Retinal pigment epithelial cell (primary cell): ENCODE measurements at places on chromosomes 6 and 20.
A peak's percentile ranks its signal among the peaks of the same experiment; 100 is the strongest.

DNA sequence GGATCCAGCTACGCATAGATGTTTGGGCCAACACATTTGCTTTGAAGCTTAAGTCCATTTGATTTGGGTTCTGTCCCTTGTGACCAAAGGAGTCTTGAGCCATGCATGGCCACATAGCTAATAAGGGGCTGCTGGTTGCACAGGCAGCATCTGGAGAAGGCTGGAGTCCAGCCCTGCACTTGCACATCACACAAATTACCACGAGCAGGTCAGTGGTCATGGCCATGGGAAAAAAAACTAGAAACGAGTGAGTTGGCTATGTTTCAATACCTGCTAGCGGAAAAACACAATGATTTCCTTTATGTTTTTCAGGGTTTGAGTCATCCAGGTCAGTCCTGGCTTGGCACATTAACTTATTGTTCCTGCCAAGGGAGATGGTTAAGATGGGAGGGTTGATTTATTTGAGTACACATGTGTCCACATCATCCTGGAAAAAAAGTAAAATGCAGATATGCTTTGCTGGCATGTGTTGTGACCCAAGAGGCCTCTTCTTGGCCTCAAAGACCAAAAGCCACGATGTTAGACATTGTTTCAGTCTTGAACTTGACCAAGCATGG, 5.6 kb upstream of the STX16 start:
- peak; percentile 75 for DNase-seq

GRCh38 chr6:6008648-6009421, 2.1 kb upstream of the NRN1 start:
- no peak for DNase-seq

DNA sequence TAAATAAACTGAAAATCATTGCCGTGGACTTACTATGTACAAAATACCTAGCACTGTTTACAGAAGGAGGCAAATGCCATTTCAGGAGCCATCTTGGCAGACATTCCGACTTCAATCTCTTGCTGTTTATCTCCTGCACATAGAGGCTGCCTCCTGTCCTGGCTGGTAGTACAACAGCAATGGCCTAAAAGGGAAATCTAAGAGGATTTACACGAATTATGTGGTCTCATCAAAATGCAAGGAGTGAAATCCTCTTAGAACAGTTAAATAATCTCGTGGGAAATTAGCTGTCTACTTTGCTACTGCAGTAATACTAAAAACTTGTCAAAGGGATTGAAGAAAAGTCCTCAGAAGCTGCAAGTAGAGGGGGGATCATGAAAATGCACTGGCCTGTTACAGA, 82.2 kb upstream of the SLC2A12 start:
- peak; percentile 67 for DNase-seq

DNA sequence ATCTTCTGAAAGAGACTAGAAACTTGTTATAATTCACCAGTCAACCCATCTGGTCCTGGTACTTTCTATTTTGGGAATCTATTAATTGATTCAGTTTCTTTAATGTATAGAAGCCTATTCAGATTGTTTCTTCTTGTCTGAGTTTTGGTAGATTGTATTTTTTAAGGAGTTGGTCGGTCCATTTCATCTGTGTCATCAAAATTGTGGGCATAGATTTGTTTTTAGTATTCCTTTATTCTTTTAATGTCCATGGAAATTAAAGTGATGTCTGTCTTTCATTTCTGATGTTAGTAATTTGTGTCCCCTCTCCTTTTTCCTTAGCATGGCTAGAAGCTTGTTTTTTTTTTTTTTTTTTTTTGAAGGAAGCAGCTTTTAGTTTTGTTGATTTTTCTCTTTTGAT, 15.2 kb downstream of the STXBP5 start:
- no peak for DNase-seq

DNA sequence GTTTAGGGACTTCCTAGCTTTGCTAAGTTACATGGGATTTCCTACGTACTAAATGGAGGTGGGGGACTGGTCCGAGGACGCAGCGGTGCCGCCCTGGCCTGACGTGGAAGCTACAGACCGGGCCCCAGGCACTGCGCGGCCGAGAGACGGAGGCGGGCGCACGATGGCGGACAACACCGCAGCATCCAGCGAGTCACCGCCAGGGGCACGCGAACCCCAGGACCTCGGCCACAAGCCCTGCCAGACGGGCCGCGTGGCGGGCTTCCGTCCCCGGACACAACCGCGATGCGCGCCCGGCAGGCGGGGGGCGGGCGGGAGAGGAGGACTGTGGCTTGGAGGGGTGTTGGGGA, 1516.9 kb upstream of the DEFB115 start:
- no peak for DNase-seq

DNA sequence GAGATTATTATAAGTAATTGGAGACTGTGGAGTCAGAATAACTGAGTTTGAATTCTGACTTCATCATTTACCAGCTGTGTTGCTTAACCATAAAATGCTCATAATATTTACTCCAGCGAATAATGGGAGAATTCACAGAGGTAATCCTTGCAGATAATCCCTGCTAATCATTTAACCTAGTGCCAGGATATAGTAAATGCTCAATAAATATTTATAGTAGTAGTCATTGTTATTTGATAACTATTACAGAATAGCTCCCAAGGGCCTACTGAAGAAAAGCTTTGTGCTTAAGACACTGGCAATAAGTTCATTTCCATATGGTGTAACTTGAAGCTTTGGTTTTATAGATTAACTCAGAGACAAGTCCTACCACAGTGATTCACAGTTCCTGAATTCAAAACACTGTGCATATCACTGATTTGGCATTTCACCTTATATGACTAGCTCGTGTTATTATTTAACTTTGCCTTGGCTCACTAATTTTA, 208.8 kb upstream of the PLCB4 start:
- DNase-seq = peak; percentile 68

- DNase-seq = no peak
Measured at GRCh38 chr6:78526432-78526831, 340.9 kb upstream of the IRAK1BP1 start.

GRCh38 chr20:57507477-57507876, 17.5 kb downstream of the CTCFL start:
- DNase-seq = no peak

DNA sequence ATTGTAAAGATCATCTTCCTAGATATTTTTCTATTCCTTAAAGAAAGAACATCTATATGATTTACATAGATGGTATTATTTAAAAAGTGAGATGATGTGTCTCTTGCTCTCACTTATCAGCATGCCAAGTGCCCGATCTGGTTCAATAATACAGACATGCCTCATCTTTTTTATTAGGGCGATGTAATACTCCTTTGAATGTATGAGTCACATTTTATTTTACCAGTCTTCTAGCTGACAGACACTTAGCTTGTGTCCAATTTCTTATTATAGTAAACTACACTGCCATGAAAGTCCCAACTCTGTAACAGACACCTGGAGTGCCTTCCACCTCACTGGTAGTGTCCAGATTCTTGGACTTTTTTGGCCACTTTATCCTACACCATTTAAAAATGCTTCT, 586.6 kb upstream of the BTBD3 start:
- DNase-seq = no peak

DNA sequence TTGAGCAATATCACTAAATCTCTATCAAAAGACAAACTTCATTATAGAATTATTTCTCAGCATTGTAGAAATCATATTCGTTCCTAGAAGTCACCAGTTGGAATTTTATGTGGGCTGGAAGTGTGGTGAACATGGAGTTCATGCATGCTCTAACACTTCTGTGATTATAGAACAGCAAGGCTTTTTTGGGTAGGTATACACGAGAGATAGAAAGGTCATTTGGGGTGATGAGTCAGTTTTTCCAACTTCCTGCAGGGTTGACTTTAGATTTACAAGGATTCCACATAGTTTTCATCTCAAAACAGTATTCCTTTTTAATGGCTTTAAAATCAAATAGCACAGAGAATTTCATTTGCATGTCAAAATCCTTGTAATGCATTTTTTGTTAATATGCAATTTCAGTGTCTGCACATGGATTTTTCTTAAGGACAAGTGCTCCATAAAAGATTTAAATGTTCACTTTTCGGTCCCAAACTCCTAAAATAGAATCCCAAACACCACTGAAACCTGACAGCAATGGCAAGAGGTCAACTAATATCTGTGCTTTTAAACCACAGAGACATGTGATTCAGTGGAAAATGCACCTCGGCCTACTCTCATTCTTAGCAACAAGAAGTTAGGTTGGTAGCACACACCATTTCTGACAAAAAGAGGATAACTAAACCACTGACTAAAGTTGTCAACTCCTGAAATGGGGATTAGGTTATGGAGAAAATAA, 211.0 kb downstream of the MOXD1 start:
- no peak for DNase-seq
